ENCODE measurements at places on chromosomes 5 and 9.

DNA sequence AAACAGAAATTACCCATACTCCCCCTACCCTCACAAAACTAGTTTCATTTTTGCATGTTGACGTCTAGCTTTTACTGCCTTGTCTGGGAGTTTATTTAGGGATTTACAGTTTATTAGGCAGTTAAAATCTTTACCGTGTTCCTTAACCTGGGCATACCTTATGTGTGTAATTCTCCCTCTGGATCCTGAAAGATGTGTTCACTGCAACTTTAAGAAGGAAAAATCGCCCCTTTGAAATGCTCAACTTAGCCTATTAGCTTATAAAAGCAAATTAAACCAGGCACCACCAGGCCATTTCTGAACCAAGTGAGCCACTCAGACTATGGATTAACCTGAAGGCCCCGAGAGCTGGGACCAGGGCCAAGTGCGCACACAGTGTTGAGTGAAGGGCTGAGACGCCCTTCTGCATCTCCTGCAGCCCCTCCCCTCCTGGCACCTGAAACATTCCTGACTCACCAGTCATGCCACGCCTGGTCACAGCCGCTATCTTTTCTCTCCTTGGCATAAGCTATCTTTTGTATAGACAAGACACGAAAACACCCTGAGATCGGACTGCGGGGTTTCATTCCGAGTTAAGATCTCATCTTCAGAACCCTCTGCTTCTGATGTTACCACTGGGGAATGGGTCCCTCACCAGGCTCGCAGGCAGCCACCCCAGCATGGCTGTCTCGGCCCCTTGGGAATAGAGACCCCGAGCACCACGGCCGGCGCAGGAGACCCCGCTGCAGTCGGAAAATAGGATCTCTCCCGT lies 111.9 kb downstream of the ROR2 start:
- no peak for DNase-seq

DNA sequence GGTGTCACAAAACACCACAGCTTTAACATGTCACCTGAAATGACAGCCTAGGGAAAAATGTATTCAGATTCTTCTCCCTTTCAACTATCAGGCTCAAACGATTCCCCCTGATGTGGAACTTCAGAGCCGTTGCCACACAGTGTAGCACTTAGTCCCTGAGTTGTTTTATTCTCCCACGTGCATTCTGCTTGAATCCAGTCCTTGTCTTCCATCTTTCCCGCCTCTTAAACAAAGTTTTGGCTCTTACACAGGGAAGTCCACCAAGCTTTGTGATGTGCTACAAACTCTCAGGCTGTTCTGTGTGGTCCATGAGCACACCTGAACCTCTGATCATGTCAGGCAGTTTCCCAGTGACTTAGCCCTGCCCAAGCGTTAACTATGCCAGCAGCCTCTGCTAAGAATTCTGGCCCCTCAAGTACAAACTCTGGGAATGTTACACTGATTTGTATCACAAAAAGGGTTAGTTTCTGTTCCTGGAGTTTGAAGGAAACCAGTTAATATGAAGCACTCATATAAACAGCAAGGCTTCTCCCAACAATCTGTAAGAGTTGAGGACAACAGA lies 45.8 kb upstream of the RNF38 start:
- DNase-seq, result peak; percentile 33

DNA sequence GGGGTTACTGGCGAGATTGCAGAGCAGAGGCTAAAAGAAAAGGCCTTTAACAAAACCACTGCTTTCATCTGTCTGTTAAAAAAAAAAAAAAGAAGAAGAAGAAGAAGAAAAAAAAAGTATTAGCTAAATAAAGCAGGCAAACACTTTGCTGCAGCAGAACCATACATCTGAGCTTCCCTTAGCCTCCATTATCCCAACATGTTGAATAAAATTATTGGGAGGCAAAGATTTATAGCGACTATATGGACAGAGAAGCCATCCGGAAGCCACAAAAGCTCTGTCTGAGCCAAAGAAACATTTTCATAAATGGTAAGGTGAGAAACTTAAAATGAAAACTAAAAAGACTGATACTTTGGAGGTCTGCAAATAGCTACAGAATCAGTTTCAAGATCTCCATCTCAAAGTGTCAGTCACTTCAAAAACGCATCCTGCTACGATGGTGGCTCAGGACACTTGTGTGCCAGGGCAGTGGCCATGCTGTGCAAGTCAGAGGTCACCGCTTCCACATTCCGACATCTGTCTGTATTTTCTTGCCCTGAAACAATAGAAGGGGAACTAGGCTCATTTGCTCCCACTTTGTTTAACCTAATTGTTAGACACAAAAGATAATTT lies 9.6 kb downstream of the EFNA5 start:
- no peak for DNase-seq

DNA sequence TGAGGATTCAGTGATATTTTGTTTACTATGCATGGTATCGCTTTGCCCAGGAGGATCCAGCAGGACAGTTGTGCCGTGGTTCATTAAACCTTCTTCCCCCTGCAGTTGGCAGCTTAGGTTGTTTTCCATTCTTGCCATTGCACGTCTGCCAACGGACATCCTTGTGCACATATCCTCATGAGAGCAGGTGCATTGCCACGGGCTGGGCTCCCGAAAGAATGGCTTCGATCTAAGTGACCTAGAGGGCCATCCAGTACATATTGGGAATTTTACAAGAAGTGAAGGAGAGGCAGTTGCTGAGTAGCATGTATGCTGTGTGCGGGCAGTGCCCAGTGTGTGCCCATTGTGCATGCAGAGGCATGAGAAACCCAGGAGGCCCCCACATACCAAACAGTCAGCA lies 22.1 kb downstream of the HRH2 start:
- DNase-seq, result no peak

All from mesendoderm (in vitro differentiated cells).